Neural crest cell (in vitro differentiated cells): ENCODE measurements at places on chromosomes 12 and 14.
A peak's percentile ranks its signal among the peaks of the same experiment; 100 is the strongest.

GRCh38 chr12:22733756-22734155 is 108.8 kb downstream of the ETNK1 start:
- no peak for DNase-seq

GRCh38 chr12:56104815-56105608 is 653 bp downstream of the PA2G4 start:
- no peak for DNase-seq

DNA sequence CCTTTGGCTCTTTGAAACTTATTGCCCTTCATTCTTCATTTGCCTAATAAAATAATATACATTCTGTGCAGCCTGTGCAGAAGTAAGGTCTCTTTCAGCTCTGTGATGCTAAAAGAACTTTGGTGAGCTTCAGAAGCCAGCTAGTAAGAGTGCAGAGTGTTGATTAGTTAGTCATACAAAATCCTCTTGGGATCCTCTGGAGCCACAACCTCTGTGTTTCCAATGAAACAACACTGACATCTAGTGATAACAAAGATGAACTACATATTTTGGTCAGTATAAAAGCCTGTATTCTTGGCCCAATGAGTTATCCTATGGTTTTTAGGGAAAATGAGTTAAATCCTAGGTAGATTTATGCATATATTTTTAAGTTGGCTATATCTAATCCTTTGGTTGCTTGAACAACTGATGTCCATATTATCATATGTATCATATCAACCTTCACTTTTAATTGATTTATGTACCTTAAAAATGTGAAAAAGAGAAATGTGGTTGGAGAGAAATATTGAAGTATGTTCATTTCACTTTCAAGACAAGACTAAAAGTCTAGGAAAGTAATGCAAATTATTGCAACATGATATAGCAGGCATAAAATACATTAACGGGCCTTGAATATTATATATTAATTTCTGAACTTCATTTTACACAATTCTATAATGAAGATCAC is 158.4 kb downstream of the KLHL28 start:
- no peak for DNase-seq

- DNase-seq = peak; percentile 79
Measured at GRCh38 chr12:54201001-54201794, 12.4 kb upstream of the SMUG1 start.

DNA sequence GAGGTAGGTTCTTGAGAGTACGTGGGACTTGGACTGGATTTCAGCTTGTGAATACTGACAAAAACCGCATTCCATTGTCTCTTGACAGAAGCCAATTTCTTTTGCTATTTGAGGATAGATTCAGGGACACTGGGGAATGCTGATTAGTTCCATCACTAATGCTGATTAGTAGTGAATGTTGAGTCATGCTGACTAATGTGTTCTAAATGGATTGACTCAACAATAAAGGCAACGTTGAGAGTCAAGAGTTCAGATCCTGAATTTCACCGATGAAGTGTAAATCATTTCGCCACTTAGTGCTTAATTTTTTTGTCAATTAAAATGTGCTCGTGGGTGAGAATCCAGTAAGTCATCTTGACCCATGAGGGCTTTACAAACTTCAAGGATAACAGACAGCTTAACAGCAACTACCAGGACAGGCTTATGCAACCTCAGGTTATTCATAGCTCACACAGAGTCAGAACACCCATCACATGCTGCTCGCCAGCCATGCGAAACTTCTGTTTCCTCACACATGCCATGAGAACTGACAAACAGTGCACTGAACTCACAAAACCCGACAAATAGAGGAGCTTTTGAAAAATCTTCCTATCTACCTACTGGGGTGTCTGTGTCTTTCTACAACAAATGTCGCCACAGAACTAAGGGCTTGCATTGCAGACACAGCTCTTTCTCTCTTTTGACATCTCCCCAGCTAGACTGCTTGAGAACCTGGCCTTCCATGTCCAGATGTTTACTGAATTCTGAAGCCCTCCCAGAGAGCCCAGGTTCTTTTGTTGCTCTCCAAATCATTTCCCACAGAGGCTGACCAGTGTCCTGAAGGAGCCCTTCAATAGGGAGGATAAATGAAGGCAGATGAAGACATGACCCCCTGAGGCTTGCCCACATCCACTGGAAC is 316.4 kb downstream of the ZFP36L1 start:
- DNase-seq = no peak

DNA sequence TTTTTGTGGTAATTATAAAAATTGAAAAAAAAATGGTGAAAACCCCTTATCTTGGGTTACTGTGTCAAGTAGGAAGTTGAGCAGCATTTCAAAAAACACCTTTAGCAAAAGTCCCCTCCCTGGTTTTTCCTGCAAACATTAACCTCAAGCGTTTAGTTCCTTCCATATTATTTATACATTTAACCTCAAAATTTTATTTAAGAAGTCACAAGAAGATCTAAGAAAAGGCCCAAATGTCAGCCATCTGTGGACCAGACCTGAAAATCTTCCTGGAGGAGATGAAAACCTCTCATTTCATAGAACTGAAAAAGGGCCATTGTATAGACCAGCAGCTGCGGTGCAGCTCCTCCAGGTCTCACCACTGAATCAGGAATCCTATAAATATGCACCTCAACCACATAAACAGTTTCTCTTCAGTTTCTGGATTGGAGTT is 40.4 kb upstream of the BTG1 start:
- DNase-seq = no peak

DNA sequence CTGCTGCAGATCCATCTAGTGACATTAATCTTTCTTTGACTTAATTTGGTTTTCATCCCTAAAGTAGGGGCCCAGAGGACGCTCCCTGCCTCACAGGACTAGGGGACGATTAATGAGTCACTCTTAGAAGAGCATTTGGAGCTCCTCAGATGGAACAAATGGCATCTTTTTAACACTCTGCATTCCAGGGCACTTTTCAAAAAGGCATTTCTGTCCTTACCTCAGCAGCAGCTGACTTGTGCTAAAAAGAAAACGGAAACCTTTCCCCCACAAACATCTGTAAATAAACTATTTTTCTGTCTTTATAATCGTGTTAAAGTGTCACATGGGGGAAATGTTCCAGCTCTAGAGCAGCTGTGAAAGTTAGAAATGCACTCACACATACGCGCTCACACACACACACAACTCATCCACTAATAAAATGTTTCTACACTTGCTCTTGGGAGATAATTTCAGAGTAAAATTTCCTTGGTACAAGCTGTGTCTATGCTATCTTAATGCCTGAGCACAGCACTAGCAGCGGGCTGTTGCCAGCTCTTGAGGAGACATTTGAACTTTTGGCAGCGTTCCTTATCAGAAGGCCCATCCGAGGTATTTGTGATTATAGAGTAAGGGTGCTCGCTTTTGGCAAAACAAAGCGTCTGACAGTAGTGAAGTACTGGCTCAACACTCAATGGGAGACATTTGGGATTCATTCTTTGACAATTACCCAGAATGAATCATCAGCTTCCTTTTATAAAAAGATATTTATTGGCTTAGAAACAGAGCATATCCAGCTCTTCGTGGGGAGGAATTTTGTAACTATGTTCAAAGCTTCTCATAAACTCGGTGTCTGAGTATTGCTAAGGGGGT is 141.3 kb downstream of the PLXNC1 start:
- DNase-seq = no peak
